ENCODE measurements at places on chromosomes 4 and X.

DNA sequence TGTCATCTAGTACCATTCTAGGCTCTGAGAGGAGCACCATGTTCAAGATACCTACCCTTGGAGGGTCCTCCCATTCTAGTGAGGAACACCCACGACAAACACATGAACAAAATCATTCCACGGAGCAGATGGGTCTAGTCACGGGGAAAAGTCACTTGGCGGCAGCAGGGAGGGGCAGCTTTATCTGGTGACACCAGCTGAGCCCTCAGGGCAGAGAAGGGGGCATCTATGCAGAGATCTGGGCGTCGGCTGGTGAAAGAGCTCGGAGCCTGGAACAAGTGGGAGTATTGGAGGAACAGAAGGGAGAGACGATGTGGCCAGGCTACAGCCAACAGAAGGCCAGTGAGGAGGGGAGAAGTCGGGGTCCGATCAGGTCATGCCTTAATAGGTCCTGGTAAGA is 11.9 kb upstream of the PDHA1 start:
- DNase-seq: no peak

DNA sequence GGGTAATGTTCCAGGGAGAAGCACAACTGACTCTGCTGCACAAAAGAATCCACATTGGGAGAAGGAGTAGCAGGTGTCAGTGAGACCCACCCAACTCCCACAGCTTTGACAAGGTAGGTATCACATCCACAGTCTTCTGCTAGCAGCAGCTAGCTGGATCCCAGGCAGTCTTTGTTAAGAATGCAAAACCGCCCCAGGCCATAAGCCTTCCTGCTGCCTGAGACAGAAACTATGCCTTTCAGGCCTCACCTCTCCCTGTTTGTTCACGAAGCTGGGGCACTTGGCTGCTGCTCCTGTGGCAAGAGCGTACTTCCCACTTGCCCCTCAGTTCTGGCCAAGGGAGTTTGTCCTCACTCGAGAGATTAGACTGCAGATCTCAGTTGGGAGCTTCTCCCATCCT is 21.4 kb downstream of the RRAGB start:
- no peak for DNase-seq

DNA sequence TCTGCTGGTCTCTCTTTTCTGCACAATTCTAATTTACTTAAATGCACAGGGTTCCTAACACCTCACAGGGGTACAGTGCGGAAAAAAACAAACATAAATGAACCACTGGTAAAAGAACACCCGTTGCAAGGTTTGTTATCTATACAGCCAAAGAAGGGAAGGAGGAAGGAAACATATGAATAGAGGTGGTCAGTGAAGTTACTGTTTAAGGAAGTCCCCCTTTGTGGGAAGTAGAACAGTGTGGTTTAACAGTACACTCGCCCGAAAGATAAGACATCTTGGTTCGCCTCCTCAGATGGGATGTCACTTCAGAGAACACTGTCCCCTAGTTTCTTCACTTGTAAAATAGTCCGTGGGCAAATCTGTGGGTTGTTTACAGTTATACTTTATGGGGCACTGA is 57.5 kb downstream of the TEC start:
- DNase-seq: no peak

DNA sequence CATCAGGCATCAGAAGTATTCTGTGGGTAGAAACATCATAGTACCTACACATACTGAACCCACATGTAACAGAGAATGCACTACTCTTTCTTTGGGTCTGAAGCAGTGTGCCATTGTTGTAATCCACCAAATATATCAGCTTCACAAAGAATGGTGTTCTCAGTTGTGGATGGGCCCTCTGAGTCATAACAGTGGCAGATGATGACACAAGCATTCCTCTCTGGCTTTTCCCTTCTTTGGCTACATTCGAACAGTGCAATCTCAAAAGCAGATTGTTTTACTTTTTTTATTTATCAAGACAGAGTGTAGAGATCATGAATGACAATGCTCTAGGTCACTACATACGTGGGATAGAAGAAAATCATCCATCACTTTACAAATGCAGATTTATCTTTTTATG is 247.2 kb upstream of the EPHA5 start:
- no peak for DNase-seq

GRCh38 chrX:41734530-41734929 is 10.5 kb downstream of the GPR82 start:
- peak; percentile 14 for DNase-seq

DNA sequence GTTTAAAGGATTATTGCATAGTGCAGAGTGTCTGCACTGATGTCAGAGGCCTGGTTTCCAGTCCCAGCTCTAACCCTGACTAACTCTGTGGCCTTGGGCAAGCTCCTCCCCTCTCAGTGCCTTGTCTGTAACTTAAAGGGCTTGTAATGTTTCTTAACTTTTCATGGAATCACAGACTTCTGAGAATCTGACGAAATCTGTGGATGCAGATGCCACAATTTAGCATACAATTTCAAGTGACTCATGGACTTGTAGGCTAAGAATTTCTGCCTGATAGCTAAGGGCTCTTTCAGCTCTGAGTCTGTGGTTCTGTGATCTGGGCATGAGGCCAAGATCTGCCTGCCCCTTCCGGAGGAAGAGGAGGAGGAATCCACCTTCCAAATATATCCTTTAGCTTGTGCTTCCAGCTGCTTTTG is 236.9 kb downstream of the AR start:
- DNase-seq: peak; percentile 74

DNA sequence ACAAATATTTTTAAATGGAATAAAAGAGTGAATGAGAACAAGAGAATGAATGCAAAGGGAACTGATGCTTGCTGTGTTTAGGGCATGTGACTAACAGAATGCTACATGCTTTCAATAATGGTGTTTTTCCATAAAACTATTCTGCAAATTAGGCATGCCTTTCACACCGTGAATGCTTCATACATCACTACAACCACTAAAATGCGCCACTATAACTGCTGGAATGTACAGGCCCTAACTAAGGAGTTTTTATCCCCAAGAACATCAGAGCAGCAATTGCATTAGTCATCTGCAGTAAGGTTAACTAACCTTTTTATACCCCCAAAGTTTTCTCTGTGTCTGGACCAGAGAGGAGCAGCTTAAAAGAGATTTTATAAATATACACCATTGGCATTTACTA is 190.4 kb downstream of the ARAP2 start:
- DNase-seq: no peak

- DNase-seq: peak; percentile 7
Observed at GRCh38 chrX:140765043-140765784, 55.7 kb downstream of the LINC00632 start.

DNA sequence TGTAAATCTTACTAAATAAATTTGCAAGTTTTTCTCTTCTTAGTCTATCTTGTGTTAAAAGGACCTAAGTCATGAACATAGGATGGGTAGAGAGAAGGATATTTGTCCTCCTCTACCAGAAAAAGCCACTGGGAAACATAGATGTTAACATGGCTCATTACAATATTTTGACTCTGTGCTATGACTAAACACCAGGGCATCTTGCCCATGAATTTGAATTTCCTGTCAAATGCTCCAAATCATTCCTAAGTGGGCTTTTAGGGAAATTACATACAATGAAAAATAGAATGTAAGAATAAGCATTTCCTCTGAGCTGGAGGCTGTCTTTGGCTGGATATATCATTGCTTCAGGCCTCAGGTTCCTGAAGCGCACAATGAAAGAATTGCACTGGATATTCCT is 39.1 kb downstream of the ANOS1 start:
- no peak for DNase-seq

DNA sequence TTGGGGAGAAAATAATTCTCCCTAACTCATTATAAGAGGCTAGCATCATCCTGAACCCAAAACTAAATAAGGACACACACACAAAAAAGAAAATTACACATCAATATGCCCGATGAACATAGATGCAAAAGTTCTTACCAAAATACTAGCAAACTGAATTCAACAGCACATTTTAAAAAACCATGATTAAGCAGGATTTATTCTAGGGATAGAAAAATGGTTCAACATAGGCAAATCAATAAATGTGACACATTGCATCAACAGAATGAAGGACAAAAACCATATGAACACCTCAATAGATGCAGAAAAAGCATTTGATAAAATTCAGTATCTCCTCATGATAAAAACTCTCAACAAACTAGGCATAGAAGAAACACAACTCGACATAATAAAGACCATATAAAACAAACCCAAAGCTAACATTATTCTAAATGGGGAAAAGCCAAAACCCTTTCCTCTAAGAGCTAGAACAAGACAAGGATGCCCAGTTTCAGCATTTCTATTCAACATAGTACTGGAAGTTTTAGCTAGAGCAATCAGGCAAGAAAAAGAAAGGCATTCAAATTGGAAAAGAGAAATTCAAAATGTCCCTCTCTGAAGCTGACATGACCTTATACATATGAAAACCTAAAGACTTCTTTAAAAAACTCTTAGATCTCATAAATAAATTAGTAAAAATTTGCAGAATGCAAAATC is 200.9 kb downstream of the NKX6-1 start:
- no peak for DNase-seq

DNA sequence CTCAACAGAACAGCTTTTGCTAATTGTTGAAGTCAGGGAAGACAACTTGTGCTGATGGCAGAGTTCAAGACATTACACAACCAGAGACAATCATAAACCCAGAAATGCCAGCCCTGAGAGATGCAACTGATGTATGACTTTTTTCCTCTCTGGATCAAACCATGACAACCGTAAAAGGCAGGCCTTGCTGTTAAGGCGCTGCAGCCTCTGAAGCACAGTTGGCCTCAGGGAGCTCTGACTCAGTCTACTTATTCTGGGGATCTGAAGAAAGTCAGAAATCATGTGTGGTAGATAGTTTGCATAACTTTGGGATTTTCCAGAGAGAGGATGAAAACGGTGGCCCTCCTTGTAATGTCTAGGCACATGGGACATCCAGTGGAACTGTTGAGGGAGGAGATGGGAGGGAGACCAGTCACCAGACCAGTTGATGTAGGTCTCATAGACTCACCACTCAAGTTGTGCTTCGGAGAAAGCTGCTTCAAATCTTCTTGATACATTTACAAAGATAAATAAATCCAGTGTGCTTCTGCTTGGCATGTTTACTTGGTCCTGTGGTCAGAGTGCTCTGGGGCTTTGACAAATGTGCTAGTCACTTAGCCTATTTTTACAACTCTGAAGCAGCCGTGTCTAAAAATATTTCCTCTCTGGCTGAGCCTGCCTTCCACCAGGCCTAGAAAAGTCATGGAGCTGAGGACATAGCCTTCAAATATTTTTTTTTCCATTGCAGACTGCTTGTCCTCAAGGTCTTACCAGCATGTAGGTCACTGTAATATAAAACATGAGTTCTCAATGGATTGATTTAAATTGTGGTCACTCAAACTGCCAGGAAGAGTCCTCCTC is 7.5 kb downstream of the HADH start:
- DNase-seq: peak; percentile 75

GRCh38 chrX:4830880-4831557 is 1117.6 kb upstream of the PRKX start:
- no peak for DNase-seq

- DNase-seq: no peak
Observed at GRCh38 chr4:38623260-38623659, 40.7 kb upstream of the KLF3 start.

- DNase-seq: no peak
Observed at GRCh38 chrX:67781132-67781531, 237.3 kb downstream of the AR start.

GRCh38 chrX:145825896-145826295 is 8.3 kb downstream of the SLITRK2 start:
- no peak for DNase-seq

DNA sequence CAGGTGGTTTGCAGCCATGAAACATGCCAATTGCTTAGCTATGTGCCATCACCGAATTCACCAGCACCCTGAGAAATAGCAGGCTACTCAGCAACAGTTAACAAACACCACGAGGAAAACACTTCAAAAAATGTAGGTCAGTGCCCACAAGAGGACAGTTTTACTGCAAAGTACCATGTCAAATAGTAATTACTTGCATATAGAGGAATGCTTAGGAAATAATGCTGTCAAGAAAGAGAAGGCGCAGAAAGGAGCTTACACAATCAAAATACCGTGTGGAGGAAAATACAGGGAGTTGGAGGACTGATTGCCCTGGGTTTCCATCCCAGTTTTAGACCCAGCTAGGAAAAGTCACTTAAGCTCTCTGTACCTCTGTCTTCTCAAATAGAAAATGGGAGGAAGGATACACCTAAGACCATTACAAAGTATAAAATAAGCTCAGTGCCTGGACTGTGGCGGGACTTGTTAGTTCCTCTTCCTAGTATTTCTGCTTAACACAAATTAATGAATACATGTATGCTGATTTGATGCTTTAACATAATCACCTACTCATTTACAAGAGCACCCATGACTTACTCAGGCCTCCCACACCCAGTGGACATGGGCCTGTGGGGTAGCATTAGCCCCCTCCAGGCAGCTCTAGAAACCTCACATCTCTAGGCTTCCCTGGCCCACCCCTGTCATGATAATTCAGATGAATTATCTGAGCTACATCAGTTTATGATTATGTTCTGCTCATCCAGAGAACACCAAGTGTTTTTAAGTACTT is 44.5 kb upstream of the IL21 start:
- DNase-seq: peak; percentile 69

- DNase-seq: no peak
Observed at GRCh38 chrX:23133551-23133950, 133.8 kb downstream of the DDX53 start.

- DNase-seq: no peak
Observed at GRCh38 chr4:185151296-185151695, 8.2 kb downstream of the SLC25A4 start.

DNA sequence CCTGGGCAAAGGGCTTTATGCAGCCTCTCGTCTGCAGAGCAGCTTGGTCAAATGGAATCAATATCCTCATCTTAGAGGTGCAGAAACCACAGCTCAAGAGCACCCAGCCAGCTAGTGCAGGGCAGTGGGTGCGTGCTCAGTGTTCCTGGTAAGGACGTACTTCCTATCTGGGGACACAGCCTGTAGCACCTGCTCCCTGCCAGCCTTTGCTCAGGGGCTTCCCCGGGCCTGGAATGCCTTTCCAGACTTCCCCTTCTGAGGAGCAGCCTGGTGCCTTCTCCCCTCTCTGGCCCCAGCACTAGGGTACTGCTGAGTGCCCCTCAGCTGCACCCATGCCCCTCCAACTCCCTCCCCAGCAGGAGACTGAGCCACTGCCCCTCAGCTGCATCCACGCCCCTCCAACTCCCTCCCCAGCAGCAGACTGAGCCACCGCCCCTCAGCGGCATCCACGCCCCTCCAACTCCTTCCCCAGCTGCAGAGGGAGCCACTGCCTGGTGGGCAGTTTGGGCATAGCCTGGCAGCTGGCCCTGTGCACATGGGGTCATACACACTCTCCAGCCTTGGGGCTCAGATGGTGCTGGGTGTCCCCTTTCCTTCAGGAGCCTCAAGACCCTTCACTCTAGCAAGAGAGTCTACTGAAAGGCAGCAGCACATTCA is 42.2 kb upstream of the AFAP1 start:
- no peak for DNase-seq

DNA sequence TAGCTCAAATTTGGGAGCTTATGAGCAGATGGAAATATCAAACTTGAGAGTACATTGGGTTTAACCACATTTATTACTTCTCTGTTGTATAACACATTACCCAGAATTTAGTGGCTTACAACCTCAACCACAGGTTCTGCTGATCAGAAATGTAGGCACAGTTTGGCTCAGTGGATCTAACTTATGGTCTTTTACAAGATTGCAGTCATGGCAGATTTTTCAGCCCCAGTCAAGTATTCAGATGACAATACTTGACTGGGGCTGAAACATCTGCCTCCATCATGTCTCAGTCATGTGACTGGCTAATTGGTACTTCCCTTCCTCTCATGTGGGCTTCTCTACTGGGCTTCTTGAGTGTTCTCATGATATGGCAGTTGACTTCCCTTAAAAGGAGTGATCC is 44.0 kb upstream of the ADAD1 start:
- DNase-seq: no peak

Measured in AG08395 (cell line).